ENCODE measurements at places on chromosomes 12 and 14.

- DNase-seq = no peak
These were observed 21.4 kb upstream of the GSG1 start for GRCh38 chr12:13124656-13125505.

- no peak for DNase-seq
These were observed 140.3 kb upstream of the AEBP2 start for GRCh38 chr12:19298836-19299605.

GRCh38 chr14:101048766-101049165 is 145.2 kb upstream of the RTL1 start:
- DNase-seq = no peak

DNA sequence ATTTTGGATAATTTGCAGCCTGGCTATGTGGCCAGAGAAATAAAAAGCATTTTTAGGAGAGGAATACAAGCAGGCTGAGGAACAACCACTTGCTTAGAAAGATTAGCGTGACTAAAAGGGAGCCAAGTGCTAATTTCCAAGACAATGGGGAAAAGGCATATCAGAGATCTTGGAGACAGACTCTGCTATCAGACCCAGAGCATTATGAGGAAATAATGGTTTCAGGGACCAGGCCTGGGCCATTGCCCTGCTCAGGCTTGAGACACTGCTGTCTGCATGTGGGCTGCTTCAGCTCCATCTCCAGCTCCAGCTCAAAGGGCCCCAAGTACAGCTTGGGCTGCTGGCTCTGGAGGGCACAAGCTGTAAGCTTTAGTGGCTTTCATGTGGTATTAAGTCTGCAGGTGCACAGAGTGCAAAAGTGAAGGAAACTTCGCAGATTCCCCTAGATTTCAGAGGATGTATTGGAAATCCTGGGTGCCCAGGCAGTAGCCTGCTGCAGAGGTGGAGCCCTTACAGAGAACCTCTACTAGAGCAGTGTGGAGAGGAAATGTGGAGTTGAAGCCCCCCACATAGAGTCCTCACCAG is 449.2 kb downstream of the ZFP36L1 start:
- no peak for DNase-seq

GRCh38 chr12:126700096-126700495 is 1566.9 kb upstream of the TMEM132C start:
- DNase-seq = no peak

GRCh38 chr12:55734595-55734994 is 5.8 kb upstream of the CD63 start:
- DNase-seq = no peak

- no peak for DNase-seq
These were observed 10.1 kb upstream of the FBXO33 start for GRCh38 chr14:39442293-39442692.

DNA sequence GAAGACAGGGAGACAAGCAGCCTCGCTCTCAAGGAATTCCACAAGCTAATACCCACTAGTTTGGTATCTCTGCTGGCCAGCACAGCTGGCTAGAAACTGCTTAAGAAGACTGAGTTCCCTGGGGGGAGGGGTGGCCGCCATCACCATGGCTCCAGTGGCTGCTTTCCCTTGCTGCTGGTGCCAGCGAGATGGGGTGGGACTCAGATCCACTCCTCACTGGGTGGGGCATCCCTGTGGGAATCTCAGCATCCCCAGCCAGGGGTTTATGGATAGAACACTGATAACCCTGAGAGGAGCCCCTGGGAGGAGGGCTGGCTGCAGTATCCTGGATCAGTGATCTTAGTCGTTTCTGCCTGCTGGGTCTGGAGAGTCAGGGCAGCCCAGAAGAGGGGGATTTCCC is 170.6 kb upstream of the MDGA2 start:
- no peak for DNase-seq

DNA sequence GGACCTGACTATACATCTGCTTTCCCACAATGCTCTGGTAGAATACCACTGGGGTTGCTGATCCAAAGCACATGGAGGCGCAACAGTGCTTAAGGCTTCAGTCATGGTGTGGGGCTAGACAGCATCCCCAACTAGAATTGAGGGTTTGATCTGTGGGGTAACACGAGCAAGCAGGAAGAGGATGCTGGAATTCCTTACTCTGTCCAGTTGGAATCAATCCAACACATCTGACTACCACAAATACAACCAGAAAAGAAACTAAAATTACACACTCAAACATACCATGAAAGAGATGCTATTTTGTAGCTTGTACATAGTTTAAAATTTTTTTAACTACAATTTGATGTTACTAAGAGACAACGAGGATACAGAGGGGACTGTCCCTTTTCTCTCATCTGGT is 40.4 kb upstream of the GTF2A1 start:
- no peak for DNase-seq

DNA sequence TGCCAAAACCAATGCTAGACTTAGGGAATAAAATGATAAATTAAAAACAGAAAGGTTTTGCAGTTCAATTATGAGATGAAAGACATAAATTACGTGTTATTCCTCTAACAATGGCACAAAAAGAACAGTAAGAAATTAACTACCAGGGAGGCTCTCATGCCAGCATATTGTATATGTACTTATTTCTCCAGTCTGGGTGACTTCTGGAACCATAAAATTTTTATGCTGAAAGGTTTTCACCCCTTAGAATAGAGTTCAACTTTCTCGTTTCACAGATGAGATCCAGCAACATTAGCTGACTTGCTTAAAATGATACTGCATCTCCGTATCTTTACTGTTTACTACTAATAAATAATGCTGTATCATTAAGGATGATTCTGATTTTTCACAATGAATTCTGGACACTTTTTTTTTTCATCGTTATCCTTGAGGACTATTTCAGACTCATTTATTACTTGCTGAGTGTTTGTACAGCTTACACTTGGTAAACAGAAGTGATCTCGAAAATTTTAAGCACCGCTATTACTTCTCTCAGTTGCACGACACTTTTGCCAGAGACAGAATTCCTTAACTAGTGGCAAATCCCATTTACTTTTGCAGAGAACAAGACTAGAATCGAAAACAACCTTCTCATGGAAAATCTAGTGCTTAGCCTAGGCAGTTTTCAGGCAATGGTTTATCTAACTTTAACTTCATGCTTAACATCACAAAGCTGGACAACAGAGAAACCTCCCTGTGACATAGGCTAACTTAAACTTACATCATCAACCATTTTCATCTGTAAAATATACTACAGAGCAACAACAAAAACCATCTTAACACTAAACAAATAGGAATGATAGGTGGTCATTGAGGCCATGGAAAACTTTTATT is 2.7 kb downstream of the RSRC2 start:
- DNase-seq = no peak

DNA sequence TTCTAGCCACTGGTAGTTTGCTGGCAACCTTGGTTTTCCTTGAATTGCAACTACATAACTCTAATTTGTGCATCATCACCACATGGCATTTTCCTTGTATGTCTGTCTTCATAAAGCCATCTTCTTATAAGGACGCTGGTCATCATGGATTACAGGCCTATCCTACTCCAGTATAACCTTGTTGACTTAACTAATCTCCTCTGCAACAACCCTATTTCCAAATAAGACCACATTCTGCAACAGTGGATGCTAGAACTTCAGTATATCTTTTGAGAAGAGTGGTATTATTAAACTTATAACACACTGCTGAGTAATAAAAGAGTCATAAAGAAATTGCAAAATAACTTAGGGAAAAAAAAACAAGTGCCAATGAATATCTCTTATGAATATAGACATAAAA is 511.8 kb upstream of the FOXG1 start:
- no peak for DNase-seq

- DNase-seq = no peak
These were observed 6.5 kb upstream of the VRK1 start for GRCh38 chr14:96790706-96791105.

- DNase-seq = no peak
These were observed 42.2 kb upstream of the NOS1 start for GRCh38 chr12:117403586-117404139.

DNA sequence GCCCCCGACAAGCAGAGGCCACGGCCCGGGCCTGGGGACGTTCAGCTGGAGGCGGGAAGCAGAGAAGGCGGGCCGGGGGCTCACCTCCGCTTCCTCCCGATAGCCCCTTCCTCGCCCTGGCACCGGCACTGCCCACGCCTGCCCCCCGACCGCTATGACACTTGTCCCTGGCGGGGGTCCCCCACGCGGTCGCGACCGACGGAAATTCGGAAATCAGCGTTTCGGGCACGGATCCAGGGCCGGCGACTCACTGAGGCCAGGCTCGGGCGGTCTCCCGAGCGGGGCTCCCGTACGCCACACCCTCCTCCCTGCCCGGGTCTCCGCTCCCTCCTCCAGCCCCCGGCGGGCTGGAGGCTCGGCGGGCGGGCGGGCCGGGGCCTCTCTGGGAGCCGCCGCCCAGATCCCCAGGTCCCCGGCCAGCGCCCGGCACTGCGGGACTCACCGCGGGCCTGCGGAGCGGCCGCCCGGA is 581 bp downstream of the PITPNM2 start:
- DNase-seq = no peak

DNA sequence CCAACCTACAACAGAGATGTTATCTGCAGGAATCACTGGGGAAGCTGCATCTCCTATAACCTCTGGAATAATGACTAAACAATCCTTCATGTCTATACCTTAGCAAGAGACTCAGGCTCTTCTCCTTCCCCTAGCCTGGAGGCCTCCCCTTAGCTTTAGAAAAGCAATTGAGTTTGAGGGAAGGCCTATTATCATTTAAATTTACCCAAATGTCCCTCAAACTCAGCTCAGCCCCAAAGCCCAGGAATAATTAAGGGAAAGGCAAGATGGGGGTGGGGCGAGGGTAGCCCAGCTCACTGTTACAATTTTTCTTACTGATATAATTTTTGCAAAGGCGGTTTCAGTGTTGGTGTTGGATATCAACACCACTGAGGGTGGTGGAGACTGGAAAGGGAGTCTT is 151.4 kb upstream of the EEA1 start:
- DNase-seq = no peak

- no peak for DNase-seq
These were observed 40.1 kb downstream of the RFLNA start for GRCh38 chr12:124334976-124335375.

DNA sequence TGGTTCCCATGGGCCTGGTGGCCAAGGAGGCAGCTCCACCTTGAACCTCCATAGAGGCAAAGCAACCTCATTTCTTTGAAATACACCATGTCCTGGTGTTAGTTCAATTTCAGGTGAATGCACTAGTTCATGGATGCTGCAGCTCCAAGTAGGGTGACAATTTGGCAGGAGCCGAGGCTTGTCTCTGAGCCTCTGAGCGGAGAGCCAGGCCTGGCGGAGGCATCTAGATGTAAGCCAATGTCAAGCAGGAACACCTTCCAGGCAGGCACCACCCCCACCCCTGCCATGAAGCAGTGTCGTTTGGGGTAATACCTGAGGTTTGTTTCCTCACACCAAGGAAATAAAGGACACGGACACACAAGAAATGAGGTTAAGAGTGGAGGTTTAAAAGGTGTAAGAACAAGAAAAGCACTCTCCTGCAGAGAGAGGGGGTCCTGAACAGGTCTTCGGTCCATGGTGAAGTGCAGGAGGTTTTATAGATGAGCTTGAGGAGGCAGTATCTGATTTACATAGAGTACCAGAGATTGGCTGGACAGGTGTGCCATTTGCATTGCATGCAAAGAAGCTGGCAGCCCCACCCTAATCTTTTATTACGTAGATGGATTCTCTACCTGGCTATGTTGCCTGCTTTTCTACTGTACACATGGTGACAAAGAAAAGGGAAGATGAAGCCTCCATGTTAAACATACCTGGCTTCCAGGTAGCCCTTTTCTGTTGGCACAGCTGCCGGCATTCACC is 60.3 kb downstream of the RIN3 start:
- DNase-seq = no peak

- DNase-seq = no peak
These were observed 86.1 kb upstream of the ARHGAP5 start for GRCh38 chr14:31990926-31991572.

DNA sequence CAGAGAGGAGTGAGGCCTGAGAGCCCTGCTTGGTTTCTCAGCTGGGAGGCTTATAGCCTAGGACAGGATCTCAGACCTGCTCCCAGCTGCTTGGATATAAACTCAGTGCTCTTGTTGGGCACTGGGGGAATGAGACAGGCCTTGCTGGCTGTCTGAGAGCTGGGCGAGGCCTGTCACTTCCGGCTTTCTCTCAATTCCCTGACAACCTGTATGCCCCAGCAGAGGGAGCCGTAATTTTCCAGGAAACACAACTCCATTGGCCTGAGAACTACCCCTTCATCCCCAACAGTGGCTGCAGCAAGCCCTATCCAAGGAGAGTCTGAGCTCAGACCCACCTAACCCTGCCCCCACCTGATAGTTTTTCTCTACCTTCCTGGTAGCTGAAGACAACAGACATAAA is 258.3 kb upstream of the STXBP6 start:
- no peak for DNase-seq

- DNase-seq = no peak
These were observed 247.4 kb downstream of the SYT10 start for GRCh38 chr12:33192226-33192625.

DNA sequence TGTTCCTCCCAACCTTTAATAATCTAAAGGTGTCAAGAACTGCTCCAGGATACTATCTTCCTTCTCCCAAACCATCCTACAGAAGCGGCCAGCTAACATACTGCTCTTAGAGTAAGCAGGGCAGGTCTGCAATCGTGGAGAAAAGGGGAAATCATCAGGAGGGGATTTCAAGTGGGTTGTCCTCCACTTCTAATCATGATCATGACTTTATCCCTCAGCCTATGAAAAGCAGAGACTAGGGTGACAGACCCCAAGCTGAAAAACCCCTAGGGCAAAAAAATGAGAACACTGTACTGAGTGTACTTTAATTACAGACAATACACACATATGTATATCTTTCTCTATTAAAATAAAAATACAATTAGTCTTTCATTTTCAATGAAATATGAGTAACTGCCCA is 13.9 kb downstream of the DUSP16 start:
- no peak for DNase-seq

DNA sequence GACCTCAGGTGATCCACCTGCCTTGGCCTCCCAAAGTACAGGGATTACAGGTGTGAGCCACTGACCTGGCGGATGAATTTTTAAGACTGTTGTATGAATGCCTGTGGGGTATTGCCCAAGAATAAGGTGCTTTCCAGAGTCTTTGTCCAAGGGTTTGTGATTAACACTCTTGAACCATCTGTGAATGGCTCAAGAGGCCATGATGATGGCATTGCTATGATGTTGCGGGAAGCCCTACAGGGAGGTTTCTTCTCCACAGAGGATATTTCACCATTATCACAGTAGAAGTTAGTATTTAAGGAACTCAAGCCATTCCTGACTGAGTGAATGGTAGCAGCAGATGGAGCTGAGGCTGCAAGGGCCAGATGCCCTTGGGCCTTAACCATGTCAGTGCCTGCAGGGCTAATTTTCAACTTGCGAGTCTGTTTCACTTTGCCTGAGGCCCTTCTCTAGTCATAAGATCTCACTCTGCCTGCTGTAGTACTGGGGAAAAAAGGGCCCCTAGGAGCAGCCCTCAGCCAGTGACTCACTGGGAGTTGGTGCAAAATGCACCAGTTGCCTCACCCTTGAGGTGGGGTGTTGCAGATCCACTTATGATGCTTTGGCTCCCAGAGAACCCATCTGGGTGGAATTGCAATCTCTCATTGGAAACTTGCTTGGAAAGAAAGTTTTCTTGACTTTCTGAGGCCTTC is 108.6 kb upstream of the FLRT2 start:
- DNase-seq = no peak

GRCh38 chr12:71107936-71108335 is 49.9 kb downstream of the TSPAN8 start:
- DNase-seq = no peak

Data from activated CD4-positive, alpha-beta memory T cell treated with anti-CD3 and anti-CD28 coated beads, Interleukin-2, amount 10 ng/mL, durations not matched to agents 7 days and 5 days (primary cell).